Glutamatergic neuron (in vitro differentiated cells): ENCODE measurements at places on chromosomes 1 and 21. TPM values are rescaled to one million over a fixed set of nuclear protein-coding genes. Genes with fewer than 3 reads are reported as not detected.

The KRTAP6-3 gene
- total RNA-seq, result not detected

The UTS2 gene
- not detected for total RNA-seq

The RGS4 gene
- 31.6 TPM for total RNA-seq

The ZNF683 gene
- not detected for total RNA-seq

The REN gene
- not detected for total RNA-seq

The ACKR1 gene
- 13.5 TPM for total RNA-seq

The GJB3 gene
- total RNA-seq, result not detected

The PRDM16 gene
- total RNA-seq, result 0.07 TPM

The RUSC1 gene
- total RNA-seq, result 305 TPM
